ENCODE measurements at places on chromosomes 4 and X. TPM values are rescaled to one million over a fixed set of nuclear protein-coding genes. Genes with fewer than 3 reads are reported as not detected.

The GUCY1B1 gene
- total RNA-seq, result 15.7 TPM

The DSPP gene
- not detected for total RNA-seq

The NALF2 gene
- total RNA-seq, result not detected

The ADGRG2 gene
- 7.8 TPM for total RNA-seq

The TMPRSS11D gene
- total RNA-seq, result not detected

The CDS1 gene
- total RNA-seq, result 0.52 TPM

The CCNA2 gene
- total RNA-seq, result 8.9 TPM

The CXCL1 gene
- 0.52 TPM for total RNA-seq

The MAGEB1 gene
- not detected for total RNA-seq

The RAB40AL gene
- not detected for total RNA-seq

The GAGE12J gene
- total RNA-seq, result not detected

The PNMA6F gene
- not detected for total RNA-seq

The MORC4 gene
- 34.4 TPM for total RNA-seq

The USP26 gene
- total RNA-seq, result not detected

The VEGFD gene
- under 0.01 TPM for total RNA-seq

The PF4V1 gene
- not detected for total RNA-seq

The VCX gene
- not detected for total RNA-seq

The FAT4 gene
- 66.3 TPM for total RNA-seq

The PCYT1B gene
- 1.0 TPM for total RNA-seq

The TBC1D25 gene
- total RNA-seq, result 2.1 TPM

The NAA11 gene
- not detected for total RNA-seq

The RS1 gene
- under 0.01 TPM for total RNA-seq

The XAGE2 gene
- total RNA-seq, result not detected

The QRFPR gene
- 0.52 TPM for total RNA-seq

The GPC4 gene
- 49.1 TPM for total RNA-seq

The RHOXF2B gene
- not detected for total RNA-seq

The CFAP99 gene
- not detected for total RNA-seq

The MAP3K15 gene
- total RNA-seq, result 0.52 TPM

The MAMLD1 gene
- total RNA-seq, result 2.6 TPM

The ODAPH gene
- not detected for total RNA-seq

The PPP4R3C gene
- not detected for total RNA-seq

The HTR2C gene
- not detected for total RNA-seq

The MUC7 gene
- total RNA-seq, result not detected

The TLL1 gene
- total RNA-seq, result 2.6 TPM

The DGAT2L6 gene
- total RNA-seq, result not detected

The PSAPL1 gene
- total RNA-seq, result not detected

The DBET gene
- not detected for total RNA-seq

The GCNA gene
- total RNA-seq, result 2.6 TPM

The OPRPN gene
- total RNA-seq, result not detected

The SSX2 gene
- not detected for total RNA-seq

The LUZP4 gene
- total RNA-seq, result not detected

The ITIH6 gene
- under 0.01 TPM for total RNA-seq

The MAGEA10 gene
- total RNA-seq, result not detected

The IL9R gene
- total RNA-seq, result not detected

The NLRP2B gene
- total RNA-seq, result not detected

The BRS3 gene
- not detected for total RNA-seq

The BLOC1S4 gene
- total RNA-seq, result 6.3 TPM

The GUCY1A1 gene
- total RNA-seq, result 19.8 TPM

The TDO2 gene
- not detected for total RNA-seq

The PAGE1 gene
- total RNA-seq, result not detected

The CABS1 gene
- not detected for total RNA-seq

The AFF2 gene
- total RNA-seq, result 2.6 TPM
